ENCODE measurements at places on chromosomes 11 and 22.
A peak's percentile ranks its signal among the peaks of the same experiment; 100 is the strongest.

- DNase-seq: peak; percentile 68
Measured at GRCh38 chr11:85682330-85683305, 3.4 kb downstream of the CCDC89 start.

GRCh38 chr11:75428281-75428724, 4.7 kb downstream of the KLHL35 start:
- peak; percentile 64 for DNase-seq

GRCh38 chr22:49052023-49052538, 775.6 kb downstream of the BRD1 start:
- DNase-seq: peak; percentile 9

DNA sequence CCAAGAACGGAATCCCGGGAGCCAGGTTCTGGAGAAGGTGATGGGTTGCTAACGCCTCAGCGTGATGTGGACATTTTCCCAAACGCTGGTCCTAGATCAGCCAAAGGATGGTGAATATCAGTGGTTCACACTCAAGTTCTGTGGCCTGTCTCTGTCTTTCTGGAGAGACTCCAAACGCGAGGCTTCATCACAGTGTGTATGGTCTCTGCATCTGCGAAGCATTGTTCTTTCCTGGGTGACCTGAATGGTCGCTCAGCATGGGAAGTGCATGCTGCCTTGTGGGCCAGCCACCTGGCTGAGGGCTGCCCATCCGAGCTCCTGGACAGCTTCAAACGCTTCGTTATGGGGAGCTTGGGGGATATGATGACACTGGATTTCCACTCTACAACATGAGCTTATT, 810.0 kb downstream of the TBC1D22A start:
- DNase-seq: no peak

DNA sequence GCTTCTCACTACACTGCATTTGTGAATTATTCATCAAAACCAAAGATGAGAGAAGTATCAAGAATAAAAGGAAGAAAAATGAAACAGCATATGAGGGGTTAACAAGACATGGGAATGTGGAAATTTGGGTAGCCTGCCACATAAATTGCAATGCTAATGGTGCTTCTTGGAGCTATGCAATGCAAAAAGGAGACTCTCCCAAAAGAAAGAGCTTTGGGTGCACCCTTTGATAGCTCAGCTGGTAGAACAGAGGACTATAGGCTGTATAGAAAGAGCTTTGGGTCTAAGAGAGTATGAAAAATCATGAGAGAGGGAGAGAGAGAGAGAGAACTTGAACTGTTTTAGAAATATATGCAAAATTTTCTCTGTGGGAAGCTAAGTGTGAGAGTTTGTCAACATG, 26.3 kb downstream of the SPA17 start:
- DNase-seq: no peak

DNA sequence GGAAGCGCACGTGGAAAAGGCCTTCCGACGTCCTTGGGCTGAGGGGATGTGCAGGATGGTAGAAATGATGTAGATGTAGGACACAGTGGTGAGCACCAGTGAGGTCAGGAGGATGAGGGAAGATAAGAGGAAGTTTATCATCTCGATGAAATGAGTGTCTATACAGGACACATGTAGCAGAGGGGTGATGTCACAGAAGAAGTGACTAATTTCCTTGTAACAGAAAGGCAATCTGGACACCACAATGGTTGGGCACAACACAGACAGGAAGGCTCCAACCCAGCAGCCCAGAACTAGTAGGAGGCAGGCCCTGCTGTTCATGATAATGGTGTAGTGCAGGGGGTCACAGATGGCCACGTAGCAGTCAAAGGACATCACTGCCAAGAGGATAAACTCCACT, 35.0 kb upstream of the OR6M1 start:
- DNase-seq: no peak

DNA sequence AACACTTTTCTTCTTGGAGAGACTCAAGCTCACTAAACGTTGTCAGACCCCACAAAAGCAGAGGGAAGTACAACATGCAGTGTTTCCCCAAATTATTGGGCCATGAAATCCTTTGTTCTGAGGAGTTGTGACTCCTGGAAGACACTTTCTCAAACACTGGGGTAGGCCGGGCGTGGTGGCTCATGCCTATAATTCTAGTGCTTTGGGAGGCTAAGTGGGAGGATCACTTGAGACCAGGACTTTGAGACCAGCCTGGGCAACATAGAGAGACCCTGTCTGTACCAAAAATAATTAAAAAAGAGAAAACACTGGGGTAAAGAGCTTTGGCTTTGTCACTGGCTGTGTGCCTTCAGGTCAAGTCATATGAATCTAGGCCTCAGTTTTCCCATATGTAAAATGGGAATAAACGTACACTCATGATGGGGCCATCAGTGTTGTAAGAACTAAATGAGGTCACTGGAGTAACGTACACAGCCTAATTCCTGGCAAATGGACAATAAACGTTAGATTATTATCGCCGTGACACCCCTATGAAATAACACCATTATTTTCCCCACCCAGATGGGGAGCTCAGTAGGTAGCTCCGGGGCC, 92.0 kb downstream of the RRM1 start:
- DNase-seq: no peak

GRCh38 chr11:128215238-128215882, 372.0 kb downstream of the ETS1 start:
- DNase-seq: no peak

- peak; percentile 23 for DNase-seq
Measured at GRCh38 chr22:46788441-46789172, 26.2 kb downstream of the TBC1D22A start.

DNA sequence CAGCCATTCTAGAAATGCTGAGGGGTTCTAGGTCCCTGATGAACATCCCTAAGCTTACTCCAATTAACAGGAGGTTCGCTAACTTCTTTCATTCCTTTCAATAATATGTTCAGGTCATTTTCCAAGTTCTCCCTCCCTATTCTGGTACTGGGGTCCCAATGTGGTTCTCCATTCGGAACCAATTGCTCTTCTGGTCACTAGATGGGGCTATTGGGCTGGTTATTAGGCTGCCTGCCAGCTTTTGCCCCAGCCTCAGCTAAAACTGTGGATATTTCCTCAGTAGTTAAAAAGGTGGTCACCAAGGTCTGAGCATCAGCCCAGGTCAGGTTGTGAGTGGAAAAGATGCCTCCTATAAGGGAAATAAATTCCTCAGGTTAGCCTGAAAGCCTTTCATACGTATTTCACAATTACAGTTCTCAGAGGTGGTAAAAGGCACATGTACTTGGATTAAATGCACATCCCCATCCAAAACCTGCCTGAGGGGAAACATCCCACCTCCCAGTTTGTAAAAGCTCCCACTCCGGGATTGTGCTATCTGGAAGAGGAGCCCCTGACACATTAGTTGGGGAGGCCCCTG, 161.1 kb upstream of the CCDC179 start:
- no peak for DNase-seq

DNA sequence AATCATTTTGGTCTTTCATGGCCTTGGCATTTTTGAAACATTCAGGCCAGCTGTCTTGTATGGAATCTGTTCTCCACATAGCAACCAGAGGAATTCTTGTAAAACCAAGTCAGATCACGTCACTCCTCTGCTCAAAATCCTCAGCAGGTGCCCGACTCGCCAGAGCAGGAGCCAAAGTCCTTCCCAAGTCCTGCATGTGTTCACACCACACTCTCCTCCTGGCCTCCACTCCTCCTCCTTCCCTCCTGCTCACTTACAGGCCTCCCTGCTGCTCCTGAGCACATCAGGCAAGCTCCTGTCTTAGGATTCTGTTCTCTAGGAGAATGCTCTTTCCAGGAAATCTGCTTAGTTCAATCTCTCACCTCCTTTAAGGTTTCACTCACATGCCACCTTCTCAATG, 6.9 kb upstream of the PSMC3 start:
- DNase-seq: no peak

GRCh38 chr22:45008186-45008681, 1.6 kb downstream of the PHF21B start:
- no peak for DNase-seq

GRCh38 chr22:44709881-44710392, 7.9 kb downstream of the PRR5 start:
- DNase-seq: no peak

GRCh38 chr11:66693356-66694055, 15.8 kb upstream of the RBM4B start:
- no peak for DNase-seq

DNA sequence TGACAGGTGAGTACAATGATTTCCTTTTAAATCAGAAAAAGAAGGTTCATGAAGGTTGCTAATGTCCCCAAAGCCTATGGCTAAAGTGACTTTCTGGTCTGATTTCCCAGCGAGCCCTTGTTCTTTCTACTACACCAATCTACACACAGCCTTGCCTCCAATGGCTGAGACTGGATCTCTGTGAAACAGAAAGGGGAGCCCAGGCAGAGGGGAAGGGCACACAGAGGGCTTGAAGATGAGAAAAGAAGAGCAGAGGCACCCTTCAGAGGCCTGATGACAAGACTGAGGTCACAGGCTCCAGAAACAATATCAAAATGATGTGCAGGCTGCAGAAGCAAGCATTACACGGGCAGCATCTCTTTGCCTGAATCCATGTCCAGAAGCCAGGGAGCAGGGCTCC, 1.5 kb downstream of the SYN3 start:
- DNase-seq: no peak

DNA sequence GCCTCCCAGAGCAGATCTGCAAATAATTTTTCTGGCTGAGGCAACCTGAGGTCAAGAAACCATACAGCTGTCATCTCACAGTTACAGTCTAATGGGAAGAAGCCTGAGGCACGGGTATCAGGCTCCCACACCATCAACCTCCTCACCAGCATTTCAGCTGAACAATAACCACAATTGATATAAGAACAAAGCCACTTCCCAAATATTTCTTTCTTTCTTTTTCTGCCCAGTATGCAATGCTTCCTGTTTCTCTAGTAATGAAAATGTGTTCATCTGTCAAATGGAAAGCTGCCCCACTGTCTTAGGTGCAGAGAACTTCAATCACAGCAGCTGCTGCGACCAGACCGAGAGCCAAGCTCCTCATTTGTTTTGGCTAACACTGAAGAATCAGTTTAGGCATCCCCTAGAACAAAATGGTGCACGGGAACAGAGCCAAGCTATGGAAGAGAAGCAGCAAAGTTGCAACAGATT, 108.4 kb downstream of the BLID start:
- no peak for DNase-seq

DNA sequence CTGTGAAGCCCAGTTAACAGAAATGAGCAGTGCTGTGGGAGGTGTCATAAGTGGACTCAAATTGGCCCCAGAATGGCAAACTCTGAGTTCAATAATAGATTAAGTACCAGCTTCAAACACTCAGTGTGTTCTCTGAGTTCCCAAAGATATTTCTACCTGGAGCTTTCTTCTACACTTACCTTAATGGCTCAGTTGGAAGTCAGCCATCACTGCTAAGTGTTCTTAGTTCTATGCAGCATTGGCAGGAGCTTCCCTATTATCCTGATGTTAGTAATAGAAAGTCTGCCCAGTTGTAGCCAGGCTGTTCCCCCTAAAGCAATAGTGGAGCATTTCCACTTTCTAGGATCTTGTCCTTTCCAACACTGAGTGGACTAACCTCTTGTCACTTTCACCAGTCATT, 9.7 kb upstream of the PIK3IP1 start:
- no peak for DNase-seq

DNA sequence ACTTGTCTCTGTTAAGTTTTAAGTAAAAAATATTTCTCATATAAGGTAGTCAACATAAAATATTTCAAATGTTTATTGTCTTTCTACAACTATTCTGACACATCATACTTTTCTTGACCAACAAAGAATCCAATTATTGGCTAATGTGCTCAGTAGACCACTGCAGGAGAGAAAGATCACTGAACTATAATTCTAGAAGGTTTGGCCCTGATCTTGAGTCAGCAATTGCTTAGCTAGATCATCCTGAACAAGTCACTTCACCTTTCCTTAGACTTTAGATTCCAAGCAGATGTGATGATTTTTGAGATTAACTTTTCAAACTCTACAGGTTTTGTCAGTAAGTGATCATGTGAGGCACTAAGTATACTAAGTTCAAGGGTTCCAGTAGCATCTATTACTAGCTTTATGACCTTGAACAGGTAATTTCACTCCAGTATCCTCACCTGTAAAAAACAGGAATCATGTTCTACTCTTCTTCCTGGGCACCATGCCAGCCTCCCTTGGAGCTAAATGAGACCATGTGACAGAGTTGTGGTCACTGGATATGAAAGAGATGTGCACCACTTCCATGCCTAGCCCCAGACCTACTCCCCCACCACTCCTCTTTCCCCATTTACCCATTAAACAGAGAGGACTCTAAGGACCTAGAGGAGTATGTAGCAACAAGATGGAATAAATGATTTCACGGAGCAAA, 17.3 kb downstream of the PGM2L1 start:
- DNase-seq: no peak

DNA sequence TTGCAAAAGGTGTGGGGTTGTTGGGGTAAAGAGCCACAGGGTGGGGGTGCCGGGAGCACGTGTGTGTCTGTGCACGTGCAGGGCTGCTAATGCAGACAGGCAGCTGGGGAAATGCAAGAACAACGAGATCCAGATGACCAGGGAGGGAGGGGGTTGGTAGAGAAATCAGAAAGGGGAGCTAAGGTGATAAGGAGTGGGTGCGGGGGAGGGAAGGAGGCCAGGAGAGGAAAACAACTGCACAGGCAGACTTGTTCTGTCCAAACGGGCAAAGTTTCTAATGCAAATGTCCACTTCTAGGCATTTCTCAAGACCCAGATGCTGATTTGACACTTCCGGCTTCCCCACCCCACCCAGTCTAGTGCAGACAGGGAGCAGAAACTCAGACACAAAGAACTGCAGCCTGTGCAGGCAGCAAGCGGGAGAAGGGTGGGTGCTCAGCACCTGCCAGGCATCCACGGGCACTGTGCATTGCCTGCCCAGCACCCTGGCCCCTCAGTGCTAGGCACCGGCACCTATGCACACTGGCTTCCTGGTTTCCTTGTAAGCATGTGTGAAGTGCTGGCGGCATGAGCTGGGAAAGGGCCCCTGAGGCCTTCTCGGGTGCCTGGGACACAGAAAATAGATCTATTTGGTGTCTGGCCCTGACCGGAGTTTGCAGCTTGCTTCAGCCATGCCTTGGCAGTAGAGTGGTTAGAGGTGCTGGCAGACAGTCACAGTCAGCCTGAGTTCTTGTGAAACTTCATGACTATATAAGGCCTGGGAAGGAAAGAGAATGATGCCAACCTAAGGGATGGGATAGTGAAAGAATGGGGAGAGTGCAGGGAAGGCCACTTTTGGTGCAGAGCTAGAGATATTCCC, 220.1 kb upstream of the SORL1-AS1 start:
- DNase-seq: no peak

- no peak for DNase-seq
Measured at GRCh38 chr11:8365216-8365941, 101.7 kb upstream of the LMO1 start.

- no peak for DNase-seq
Measured at GRCh38 chr11:94090401-94090800, 38.2 kb upstream of the PANX1 start.

DNA sequence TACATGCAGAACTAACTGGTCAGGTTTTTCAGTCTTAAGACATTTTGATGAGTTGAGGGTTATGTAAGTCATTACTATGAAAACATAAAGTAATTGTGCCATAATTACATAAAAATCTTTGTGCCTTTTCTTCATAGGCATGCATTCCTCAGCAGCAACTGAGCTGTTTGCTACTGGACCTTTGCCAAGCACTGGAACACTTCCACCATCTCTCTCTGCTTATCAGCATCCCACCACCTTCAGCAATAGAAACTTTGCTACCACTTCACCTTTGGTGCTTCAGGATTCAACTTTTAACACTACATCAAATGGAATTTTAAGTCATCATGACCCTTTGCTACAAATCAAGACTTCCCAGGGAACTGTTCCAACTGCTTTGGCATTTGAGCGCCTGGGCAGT, 39.0 kb downstream of the QSER1 start:
- DNase-seq: no peak
